ENCODE measurements at places on chromosomes 2 and 18.

DNA sequence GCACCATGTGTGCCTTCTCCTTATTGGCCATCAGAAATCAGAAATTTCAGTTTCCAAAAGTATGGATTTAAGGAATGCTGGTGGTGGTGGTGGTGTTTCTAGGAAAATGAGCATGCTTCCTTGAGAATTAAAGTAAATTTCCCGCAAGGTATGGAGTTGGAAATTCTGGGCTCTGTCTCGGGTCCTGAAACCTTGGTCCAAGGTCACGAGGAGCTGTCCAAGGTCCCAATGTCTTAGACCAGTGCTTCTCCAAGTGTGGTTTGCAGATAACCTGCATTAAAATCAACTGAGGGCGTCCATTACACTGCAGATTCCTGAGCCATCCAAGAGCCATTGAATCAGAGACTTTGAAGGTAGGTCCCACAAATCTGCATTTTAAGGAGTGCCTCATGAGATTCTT, 210.9 kb upstream of the PKDCC start:
- no peak for DNase-seq

DNA sequence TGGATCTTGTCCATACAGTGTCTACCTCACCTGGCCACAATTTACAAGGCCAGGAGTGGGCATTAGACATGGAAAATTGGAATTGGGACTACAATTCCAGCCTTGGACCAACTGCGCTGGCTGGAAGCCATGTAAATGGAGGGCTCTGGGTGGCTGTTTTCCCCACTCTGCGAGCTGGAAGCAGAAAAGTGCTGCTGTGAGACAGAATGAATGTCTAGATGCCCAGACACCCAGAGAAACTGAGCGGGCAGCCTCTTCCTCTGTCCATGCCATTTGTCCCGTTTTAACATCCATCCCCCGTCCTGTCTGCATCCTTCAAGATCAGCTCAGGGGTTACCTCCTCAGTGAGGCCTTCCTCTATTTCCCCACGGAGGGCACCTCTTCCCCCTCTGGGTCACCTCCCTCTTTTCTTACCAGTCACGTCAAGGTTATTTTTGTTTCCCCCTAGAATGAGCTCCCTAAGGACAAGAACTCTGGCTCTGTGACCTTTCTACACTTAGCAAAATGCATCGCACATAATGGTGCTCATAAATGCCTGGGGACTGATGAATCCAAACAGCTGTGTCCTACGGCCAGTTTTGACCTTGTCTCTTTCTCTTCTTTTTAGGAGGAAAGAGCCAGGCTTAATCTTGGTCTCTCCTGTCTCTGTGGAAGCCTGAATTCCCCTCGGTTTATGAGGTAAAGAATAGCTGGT, 41.2 kb downstream of the MCFD2 start:
- DNase-seq: no peak

DNA sequence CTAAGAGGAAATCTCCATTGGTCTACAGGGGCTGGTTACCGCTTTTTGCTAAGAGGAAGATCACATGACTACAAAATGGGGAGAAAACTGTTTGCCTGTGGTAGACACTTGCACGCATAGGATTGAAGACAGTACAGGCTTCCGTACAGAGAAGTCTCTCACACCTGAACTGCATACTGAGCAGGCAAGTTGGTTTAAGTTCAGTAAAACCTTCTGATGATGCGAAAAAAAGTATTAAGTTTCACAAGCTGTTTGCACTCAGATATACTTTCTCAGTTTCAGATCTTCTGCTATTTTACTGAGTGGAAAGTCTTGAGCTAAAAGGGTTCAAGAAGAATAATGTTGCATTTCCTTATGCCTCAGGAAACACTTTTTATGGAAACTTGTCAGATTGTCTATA, 292.2 kb upstream of the MC4R start:
- DNase-seq: no peak

DNA sequence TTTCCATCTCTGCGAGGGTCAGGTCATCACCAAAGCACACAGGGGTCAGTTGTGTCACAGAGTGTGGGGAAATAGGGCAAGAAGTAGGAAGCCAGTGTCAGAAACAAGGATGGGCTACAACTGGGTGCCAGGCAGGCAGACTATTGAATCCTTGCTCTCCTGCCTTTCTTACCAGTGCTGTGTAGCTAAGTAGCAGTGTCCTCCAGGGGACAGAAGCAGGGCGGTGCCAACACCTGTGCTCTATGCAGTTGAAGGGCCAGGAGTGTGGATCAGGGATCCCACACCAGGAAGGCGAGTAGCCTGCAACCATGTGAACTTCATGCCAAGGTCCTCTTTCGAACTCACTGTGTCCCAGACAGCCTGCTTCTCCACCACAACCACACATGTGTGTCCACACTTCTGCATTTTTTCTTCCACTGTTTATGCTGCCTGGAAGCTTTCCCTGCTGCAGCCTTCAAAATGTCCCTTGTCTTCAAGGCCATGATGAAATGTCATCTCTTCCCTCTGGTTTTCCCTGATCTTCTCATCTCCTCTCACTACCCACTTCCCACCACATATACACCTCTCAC, 25.4 kb upstream of the REG3G start:
- DNase-seq: no peak

DNA sequence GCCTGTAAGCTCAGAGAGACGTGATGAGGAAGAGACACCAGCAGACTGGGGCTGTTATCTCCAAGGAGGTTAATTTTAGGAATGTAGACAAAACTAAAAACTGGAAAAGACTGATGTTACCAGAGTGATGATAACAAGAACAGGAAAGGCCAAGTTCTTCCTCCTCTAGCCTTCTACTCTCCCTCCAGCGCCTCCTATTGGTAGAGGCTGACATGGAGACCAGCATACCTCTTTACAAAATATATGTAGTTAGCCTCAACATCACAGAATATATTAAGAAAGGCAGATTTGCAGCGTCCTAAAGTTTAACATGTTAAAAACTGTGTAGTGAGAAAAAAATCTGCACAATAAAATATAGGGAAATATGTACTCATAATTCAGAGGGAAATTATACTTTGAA, 66.0 kb downstream of the TCF4 start:
- no peak for DNase-seq

DNA sequence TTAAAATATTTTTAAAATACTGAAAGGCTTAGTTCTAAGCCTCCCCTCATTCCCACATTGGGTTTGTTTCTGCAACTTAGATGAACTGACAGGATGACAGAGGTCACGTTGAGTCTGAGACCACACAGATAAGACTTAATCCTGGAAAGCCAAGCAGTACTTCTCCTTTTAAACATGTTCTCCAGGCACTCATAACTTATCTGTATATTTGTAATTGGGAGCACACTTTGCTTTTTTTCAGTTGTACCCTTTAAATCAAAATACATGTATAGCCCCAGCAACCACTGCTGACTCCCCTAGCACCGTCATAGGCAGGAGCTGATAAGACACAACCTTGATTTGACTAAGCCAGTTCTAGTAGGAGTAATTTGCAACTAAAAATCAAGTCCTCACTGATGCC, 394.8 kb downstream of the PID1 start:
- DNase-seq: no peak

GRCh38 chr18:37107748-37108522, 279.0 kb downstream of the KIAA1328 start:
- no peak for DNase-seq

DNA sequence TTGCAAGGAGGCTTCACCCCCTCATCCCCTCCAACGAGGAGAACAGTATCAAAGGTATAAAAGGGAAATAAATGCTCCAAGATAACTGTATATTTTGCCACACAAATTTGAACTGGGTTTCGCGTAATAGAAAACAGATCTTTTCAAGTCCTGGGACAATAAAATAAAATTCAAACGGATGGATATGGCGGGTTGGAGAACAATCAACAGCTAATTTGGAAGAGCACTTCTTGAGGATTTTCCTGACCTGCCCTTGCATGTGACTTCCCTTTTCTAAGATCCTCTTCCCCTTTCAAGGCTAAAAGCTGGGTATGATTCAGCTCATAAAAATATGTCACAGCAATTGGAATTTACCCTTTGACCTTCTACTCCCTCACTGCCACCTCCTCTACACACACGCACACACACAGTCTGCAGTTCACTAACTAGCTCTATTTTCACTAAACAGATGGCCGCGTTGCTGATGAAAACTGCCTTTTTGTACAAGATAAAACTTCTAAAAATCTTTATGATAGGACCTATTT, 386.9 kb downstream of the FIGN start:
- DNase-seq: peak; percentile 2

DNA sequence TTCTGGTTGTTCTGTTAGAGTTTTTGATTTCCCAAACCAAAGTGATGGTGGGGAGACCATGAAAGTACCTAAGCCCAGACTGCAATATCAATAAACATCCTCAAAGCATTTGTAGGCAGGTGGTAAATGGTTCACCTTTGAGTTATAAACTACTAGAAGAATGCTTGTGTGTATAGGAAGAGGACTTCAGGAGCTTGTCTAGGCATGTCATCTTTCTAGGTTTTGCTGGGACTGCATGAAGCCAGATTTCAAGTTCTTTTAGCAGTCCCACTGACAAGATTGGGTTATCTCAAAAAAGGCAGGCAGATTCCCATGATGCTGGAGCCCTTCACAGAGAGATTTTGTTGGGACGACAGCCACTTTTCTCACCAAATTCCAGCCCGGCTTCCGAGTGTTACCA, 135.3 kb downstream of the KCNE4 start:
- no peak for DNase-seq

All from SW 1271 (cell line).